CD4-positive, alpha-beta memory T cell (primary cell): ENCODE measurements at places on chromosomes 11 and 22.
A peak's percentile ranks its signal among the peaks of the same experiment; 100 is the strongest.

DNA sequence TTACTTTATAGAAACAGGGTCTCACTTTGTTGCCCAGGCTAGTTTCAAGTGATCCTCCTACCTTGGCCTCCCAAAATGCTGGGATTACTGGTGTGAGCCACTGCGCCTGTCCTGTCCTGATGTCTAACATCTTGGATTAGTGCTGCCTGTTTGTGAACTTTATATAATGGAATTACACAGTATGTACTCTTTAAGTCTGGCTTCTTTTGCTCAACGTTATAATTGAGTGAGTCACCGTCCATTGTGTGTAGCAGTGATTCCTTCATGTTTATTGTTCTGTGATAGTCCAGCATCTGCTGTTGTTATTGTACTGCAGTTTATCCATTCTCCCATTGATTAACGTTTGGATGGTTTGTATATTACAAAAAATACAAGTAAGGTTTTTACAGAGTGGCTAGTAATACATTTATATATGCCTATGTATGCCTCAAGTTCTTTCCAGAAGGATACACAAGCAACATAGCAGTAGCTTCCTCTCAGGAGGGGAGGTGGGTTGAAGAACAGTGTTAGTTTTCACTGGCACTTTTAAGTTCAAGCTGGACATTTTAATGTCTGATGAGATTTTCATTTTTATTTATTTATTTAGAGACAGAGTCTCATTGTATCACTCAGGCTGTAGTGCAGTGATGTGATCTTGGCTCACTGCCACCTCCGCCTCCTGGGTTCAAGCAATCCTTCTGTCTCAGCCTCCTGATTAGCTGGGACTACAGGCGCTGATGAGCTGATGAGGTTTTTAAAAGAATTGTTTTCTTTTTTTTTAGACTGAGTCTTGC lies 25.2 kb upstream of the MICALL1 start:
- DNase-seq, result no peak

GRCh38 chr11:120381401-120381800 lies 45.2 kb downstream of the ARHGEF12 start:
- no peak for DNase-seq

DNA sequence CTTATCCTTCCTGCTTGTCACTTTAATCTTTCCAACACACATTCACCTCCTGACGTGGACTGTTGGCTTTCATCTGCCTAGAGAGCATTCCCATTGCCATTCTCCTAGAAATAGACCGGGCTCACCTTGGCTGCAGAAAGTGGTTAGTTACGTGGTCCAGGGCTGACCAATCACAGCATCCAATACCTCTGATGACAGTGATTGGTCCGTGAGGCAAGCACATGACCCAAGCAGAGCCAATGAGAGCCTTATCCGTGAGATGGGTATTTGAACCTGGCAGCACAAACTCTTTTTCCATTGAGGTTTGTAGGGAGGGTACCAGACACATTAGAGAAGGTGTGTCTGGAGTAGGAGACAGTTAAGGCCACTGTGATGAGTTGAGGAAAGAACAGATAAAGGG lies 85.8 kb downstream of the MIAT start:
- no peak for DNase-seq

- peak; percentile 45 for DNase-seq
These were observed 84.1 kb downstream of the PDE2A start for GRCh38 chr11:72589802-72590761.

GRCh38 chr11:128827191-128827893 lies 39.8 kb downstream of the KCNJ1 start:
- DNase-seq, result no peak

- DNase-seq, result no peak
These were observed 89.8 kb upstream of the PARVA start for GRCh38 chr11:12287374-12288211.

- no peak for DNase-seq
These were observed 26.5 kb downstream of the TRIM77 start for GRCh38 chr11:89736566-89736965.

DNA sequence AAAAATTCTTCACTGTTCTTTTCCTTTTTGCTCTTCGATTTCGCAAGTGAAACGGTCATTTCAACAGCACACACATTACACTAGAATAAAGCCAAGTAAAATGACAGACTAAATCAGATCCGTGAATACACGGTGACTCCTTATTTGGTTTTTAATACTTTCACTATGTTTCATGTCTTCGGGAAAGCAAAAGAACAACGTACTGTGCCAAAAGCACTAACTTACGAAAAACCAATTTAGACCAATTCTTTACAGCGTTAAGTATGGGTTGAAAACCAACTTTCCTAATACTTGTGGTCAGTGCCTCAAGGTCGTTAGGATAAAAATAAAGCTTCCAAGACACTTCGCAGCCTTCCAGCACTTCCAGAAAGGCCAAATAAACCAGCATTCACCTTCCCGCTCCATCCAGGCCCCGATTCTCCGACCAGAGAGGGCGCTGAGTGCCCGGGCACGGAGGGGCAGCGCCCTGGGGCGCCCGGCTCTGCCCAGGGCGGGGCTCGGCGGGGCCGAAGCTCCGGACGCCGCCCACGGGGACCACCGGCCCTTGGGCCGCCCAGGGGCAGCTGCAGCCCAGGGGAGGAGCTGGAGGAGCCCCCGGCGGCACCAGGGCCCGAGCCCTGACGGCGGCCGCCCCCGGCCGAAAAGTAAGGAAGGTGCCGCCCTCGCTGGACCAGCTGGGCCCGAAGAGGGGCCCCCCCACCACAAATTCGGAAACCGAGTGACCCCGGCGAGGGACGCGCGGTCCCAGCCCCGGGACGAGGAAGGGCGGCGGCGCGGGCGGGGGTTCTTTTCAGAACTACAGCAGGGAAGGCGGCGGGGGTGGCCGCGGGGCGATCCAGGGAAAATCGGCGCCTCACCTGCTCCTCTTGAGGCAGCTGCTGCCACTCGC lies 499 bp downstream of the ATL3 start:
- peak; percentile 24 for DNase-seq

GRCh38 chr22:42132457-42132856 lies 1.8 kb upstream of the CYP2D6 start:
- DNase-seq, result no peak

DNA sequence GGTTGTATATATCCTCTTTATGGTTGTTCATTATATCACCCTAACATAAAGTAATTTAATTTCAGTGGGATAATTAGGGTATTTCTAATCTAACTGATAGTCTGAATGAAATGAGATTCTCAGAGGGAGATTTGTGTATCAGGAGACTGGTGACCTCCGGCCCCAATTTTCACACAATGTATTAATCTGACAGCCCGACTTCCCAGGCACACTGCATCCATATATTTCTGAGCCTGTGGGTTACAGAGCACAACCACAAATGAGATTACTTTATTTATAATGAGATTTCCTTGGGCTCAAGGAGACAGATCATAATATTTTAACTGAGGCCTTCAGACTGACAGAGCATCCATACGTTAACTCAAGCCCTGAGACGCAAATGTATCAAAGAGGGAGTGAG lies 125.9 kb downstream of the RCN1 start:
- DNase-seq, result no peak

DNA sequence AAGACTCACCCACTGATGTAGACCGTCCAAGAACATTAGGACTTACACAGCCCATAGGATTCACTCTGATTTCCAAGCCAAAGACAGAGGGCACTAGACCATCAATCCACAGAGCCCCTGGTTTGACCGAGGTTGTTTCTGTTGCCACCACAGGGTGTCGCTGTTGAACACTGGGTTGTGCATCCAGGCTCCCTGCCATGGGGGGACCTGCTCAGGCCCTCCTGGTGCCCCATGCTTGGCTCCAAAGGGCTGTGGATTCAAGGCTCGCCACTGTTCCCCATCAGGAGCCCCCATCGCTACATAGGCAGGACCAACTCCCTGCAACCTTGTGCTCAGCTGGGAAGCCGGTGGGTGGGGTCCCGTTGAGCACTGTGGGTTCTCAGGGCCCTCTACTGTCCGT lies 128.0 kb upstream of the ANO1 start:
- DNase-seq, result no peak

DNA sequence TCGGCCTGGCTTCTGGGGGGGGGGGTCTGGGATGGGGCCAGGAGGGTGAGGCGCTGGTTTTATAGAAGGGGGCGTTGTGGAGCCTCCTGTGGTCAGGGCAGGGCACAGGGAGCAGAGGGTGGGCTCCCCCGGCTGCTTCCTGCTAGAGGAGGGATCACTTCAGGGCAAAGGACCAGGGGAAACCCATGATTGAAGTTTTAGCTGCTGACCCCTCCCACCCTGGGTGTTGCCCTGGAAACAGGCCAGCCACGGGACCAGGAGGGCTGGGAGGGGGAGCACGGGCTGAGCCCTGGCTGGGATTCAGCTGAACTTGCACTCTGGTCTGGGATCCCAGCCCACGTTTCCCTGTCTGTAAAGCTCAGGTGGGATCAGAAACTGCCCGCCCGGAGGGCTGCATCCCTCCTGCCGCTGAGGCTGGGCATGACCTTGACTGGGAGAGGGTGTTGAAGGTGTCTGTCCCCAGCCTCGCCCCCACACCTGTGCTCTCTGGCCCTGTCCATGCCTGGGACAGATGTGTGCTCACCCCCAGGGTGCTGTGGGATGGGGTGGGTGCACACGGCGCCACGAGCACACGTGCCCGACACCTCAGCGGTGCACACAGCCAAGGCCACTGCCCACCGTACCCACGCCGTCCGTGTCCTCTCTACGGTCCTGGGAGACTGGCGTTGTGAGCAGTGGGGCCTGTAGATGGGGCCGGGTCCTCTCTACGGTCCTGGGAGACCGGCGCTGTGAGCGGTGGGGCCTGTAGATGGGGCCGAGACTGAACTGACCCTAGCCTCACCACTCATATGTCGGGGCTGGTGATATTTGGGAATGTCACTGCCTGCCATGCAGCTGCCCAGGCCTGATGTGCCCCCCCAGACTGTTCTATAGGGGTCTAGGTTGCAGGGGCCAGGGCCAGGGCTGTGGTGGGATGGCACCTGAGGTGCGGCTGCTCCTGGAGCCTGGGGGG lies 2.3 kb downstream of the TSPAN4 start:
- no peak for DNase-seq

DNA sequence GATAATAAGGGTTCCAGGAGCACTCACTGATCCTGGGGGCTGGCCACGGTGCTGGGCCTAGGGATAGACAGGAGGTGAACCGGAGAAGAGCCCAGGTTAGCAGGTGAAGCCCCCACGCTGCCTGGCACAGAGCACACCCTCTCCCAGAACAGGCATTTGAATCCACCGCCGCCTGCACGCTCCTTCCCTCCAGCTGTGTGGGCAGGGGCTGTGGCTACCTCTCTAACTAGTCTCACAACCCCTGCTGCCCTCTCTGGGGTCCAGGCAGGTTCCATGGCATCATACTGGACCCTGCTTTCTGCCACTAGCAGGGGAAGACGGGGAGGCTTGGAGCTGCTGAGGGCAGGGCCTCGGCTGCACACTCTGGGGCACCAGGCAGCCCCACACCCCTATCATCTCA lies 358.0 kb downstream of the CTTN start:
- no peak for DNase-seq

GRCh38 chr11:68437927-68438657 lies 22.5 kb upstream of the PPP6R3 start:
- DNase-seq, result no peak

DNA sequence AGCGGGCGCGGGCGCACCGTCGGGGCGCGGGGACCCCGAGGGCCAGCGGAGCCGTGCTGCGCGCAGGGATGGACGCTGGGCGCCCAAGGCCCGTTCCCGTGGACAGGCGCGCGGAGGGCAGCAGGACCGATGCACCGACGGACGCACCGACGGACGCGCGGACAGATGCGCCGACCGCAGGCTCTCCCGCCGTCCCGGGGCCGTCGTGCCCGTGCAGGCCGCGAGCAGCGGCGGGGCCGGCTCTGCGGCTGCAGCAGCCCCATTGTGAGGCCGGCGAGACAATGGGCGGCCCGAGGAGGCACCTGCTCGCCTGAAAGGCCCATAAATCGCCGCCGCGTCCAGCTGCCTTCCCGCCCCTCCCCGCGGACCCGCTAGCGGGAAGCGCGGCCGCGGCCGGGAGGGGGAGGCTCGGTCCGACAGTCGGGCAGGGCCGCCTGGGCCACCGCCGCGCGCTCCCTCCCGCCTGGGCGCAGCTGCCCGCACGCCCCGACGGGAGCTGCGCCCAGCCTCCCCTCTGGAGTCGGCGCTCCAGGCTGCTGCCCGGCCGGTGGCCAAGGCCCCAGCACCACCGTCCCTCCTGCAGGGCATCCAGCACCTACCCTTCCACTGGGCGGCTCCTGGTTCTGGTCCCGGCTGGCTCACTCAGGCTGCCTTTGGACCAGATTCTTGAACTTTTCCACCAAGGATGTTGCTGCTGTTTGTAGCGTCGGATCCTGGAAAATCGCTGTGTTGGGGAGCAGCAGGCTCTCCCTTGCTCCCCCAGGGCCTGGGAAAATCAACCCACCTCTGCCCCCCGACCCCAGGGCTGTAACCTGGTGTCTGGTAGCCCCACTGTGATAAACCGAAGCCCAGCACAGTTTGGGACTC lies 15.8 kb downstream of the CDKN1C start:
- DNase-seq, result no peak

DNA sequence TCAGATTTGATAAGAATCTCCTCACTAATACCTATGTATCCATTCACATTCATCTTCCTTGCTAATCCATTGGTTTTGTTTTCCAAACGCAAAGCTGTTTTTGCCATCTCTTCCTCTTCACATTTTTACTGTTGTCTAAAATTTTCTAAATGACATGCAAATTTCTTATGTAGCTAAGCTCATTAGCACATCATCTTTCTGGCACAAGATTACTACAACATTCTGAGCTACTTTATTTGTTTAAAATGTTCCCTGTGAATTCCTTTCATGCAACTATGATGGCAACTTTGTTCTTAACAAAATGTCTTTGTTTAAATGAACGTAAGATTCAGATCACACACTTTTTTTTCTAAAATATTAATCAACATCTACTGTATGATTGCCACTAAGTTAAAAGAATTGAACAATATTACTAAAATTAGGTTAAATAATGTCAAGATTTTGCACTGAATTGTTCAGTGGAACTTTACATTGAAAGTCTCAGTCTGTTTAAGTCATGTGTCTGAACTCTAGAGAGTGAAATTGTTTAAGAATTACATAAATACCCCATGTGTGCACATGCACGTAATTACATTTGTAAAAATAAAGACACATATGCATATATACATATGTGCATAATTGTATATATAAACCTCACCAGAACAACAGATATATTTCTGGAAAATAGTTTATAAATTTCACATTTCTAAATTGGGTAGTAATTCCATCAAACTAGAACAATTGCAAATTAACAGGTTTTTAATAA lies 688.4 kb downstream of the CNTN5 start:
- no peak for DNase-seq

- no peak for DNase-seq
These were observed 9.0 kb downstream of the POLR3H start for GRCh38 chr22:41535244-41535643.

DNA sequence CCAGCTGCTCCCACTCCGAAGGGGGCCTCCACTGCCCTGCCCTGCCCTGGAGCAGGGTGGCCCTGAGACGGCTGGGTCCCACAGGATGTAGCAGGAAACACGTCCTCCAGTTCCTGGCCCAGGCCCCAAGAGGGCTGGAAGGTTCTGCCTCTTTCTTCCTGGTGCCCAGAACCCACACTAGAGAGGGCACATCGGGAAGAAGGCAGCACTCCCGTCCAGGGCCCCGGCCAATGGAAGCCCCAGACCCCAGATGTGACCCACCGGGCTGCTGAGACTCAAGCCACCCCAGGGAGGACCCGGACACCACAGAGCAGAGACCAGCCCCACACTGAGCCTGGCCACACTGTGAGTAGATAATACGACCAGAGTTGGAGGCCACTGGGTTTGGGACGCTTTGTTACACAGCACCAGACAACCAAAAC lies 71.2 kb downstream of the CELSR1 start:
- DNase-seq, result no peak

GRCh38 chr11:1876361-1877063 lies 15.2 kb downstream of the PRR33 start:
- DNase-seq, result peak; percentile 30
